ENCODE measurements at places on chromosomes 3 and 15. TPM values are rescaled to one million over a fixed set of nuclear protein-coding genes. Genes with fewer than 3 reads are reported as not detected.

DNA sequence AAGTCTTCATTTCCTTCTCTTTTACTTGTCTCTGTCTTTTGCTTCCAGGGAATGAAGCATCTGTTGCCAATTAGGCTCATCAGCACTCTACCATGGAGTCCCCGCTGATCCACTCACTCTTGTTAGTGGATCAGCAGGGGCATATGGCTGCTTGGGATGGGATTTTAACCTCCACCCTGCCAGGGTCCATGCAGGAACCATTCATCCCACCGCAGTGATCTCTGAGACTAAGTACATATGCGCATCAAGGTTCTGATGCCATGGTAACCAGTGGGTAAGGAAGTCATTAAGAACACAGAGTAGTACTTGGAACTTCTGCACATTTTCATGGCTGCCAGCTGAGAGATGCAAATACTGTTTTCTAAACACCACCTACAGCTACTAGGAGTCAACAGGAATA is 374.0 kb upstream of the ALCAM start:
- DNase-seq = no peak

DNA sequence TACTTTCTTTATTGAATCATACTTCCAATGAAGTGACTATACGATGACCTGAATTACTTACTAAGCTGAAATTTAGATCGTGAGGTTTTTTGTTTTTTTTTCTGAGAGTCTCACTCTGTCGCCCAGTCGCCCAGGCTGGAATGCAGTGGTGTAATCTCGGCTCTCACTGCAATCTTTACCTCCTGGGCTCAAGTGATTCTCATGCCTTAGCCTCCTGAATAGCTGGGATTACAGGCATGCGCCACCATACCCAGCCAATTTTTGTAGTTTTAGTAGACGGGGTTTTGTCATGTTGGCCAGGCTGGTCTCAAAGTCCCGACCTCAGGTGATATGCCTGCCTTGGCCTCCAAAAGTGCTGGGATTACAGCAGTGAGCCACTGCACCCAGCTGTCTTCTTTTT is 28.7 kb downstream of the SPPL2A start:
- no peak for DNase-seq

DNA sequence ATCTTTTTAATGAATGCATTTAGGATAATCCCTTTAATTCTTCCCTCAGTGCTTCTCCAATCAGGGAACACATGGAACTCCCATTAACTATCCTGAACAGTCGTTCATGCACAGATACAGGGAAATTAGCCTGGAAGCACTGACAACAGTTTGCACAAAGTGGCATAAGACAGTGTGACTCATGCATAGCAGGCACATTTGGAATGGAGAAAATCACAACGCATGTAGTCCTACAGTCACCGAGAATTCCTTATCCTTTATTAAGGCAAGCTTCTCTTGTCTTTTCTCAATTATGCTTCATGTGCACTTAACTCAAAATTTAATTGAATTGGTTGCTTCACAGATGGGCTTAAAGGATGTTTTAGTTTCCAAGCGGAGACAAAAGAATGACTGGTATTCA is 155.0 kb upstream of the CRBN start:
- DNase-seq = no peak

The OXNAD1 gene
- total RNA-seq = 17.4 TPM

The FGF7 gene
- not detected for total RNA-seq

The SPTBN5 gene
- 1.1 TPM for total RNA-seq

The LIPH gene
- total RNA-seq = not detected

Measured in neural crest cell (in vitro differentiated cells).